ENCODE measurements at places on chromosomes 1 and 21.

DNA sequence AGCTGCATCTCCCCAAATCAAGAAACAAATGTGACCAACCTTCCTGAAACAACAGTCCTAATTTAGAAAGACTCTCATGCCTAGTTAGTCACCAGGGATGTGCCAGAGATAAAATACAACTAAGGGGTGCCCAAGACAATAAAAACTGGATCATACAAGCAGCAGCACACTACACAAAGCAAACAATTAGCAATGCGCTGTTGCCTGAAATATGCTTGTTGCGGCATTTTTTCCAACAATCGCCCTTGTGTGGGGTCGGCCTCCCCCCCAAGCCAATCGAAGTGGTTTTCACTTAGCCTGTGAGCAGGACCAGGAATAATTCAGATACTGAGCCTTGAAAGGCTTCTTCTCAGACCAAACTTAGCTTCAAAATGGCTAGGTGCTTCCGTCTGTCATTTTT, 1.4 kb upstream of the STMN1 start:
- no peak for DNase-seq

DNA sequence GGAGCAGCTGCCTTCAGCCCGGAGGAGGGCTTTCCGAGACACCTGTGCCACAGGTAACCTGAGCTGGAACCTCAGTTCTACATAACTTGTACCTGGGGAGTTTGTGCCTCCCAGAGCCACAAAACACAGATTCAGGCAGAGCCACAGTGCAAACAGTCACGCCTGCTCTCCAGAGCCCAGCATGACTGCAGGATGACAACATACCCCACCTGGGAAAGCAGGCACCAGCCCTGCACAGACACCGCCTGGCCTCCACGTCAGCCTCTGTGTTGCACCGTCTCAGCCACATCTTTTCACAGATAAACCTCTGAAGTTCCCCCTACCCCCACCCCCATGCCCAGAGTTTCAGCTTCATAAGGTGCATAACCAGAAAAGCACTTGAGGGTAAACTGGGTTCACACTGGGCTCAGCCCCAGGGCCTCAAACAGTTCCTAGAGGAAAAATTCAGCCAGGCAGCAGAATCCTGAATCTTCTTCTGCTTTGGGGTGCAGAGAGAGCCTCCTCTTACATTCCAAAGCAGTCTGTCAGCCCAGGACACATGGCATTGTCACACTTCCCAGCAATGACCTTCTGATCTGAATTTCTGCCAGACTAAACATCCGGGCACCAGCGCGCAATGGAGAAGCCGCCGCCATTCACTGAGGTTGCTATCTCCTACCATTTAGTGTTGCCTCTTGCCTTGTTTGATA, 229.5 kb downstream of the TOMM20 start:
- DNase-seq, result no peak

DNA sequence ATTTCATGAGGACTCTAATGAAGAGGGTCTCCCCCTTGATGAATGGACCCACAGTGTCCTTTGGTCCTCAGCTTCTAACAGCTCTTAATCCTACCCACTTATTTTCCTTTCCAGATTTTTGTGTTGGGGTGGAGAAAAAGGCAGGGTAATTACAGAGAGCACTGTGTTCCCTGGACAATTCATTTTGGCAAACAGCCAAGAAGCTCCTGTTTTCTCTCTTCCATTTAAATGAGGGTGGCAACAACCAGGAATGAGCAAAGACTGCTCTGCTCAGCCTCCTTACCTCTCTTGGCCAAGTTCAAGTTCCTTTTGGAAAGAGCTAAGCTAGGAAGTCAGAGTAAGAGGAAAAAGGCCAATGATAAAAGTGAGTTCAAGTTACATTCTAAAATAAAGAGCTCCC, 11.9 kb downstream of the XKR8 start:
- DNase-seq, result peak; percentile 43

DNA sequence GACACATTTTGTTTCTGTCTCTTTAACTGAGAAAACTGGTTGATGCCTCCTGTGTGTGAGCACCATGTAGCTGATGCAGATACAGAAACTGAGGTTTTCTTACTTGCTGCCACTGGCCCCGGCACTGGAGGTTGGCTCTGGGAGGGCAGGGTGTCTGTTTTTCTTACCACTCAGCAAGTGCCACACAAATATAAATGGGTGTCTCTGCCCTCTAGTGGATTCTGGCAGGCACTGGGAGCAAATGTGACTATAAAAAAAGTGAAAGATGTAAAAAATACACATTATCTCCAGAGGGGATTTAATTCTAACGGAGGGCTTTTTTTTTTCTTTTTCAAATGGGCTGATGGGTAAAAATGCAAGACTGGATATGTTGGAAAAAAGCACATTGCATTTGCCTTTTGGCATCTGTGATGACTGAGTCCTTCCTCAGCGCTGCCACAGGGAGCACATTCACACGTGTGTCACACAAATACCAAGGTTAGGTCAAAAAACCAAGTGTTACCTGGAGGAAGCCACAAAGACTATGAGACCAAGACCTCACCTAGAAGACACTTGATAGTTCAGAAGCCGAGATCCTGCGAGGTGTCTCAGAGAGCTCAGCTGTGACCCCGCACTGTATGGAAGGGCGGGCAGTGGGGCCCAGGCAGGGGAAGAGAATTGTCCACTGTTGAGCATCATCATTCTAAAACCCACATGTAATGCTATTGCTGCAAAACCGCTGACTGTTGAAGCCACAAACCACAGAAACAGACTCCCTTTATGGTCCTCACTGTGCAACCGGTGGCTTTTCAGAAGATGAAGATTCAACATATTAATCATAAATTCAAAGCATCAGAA, 18.9 kb downstream of the PGBD2 start:
- DNase-seq, result peak; percentile 61

GRCh38 chr1:180157108-180157507, 2.4 kb downstream of the QSOX1 start:
- DNase-seq, result no peak

Measured in COLO829 (cell line).